Stimulated activated CD8-positive, alpha-beta memory T cell treated with anti-CD3 and anti-CD28 coated beads, Interleukin-7, amount 100 ng/mL, for 48 hours (primary cell): ENCODE measurements at places on chromosomes 12 and 14.

DNA sequence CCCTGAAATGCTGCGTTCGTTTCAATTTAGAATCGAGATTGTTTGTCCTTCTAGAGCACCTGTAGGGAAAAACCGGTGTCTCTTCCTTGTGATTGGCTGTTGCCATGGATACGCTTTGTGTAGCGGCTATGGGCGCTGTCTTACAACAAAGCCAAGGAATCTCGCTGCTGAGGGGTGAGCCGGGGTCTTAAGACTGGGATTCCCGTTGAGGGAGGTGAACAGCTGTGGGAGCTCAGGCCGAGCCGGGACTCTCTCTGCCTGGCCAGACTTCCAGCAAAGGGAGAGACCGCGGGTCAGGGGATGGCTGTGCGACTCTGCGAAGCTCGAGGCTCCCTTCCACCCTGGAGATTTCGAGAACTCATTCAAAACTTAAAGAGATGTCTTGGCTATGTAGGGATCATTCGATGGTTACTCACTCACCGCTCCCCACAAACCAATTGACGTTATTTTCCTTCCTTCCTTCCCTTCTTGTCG lies at the start of the genes LRRIQ1 and TSPAN19:
LRRIQ1 (plus strand) TSS at position 118 of the 474 bp plus-strand sequence. CDS start 1,826 bp downstream, outside the sequence.
TSPAN19 (minus strand) TSS at position 44 of the 474 bp plus-strand sequence. CDS start 6,331 bp downstream, outside the sequence.
- DNase-seq: peak; percentile 13

DNA sequence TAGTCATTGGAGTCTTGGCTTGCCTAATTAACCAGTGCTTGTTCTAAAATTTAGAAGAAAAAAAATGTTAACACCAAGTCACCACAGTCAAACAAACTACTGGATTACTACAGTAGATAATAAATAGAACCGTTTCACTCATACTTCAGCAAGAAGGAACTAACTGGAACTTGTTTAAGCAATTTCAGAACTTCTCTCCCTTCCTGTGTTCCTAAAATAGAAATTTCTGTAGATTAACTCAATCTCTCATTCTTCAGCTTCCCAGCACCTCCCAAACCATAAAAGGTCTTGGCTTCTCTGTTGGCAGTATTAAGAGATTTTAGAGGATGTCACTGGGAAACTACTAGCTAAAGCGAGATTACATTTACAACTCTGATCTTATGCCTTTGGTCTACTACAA lies 18.6 kb downstream of the GNS start:
- DNase-seq: no peak

GRCh38 chr14:96586921-96587822 lies 85.0 kb downstream of the PAPOLA start:
- no peak for DNase-seq

DNA sequence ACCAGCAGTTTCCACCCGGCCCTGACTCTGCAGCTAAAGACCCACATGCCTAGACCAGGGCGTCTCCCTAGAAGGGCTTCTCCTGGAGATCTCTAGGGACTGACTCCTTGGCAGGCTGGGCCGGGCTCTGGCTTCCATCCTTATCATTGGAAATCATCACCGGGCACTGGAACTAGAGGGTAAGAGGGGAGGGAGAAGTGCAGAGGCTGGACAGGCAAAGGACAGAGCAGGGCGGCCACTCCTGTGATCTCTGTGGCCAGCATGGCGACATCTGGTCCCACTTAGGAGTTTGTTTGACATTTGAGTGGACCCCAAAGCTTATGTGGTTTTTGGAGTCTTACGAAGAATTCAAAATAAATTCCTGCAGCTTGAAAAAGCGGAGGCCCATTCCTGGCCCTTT lies 7.1 kb downstream of the LTBP2 start:
- no peak for DNase-seq

GRCh38 chr14:80621701-80622100 lies 319.8 kb downstream of the CEP128 start:
- no peak for DNase-seq

DNA sequence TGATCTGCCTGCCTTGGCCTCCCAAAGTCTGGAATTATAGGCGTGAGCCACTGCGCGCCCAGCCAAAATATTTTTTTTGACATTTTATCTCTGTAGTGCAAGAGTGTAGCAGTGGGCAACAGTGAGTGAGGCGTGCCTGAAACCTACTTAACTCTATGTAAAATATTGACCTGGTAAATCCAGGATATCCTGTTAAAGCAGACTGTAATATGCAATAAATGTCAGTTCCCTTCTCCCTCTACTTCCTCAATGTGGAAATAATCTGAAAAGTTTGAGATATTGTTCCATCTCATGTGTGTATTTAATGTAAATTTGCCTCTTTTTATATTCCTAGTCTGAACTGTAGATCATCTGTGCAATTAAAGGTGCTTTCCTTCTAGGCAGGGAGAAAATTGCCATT lies 9.5 kb upstream of the CDK17 start:
- DNase-seq: no peak

DNA sequence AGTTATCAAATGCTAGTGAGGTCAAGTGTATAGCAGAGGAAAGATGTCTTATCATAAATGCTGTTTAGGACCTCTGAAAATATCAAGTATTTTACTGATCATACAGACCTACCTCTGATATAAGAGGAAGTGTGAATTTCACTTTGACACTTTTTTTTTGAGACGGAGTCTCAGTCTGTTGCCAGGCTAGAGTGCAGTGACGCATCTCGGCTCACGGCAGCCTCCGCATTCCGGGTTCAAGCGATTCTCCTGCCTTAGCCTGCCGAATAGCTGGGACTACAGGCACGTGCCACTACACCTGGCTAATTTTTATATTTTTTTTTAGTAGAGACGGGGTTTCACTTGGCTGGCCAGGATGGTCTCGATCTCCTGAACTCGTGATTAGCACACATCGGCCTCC lies 55.1 kb upstream of the PIK3C2G start:
- DNase-seq: no peak

DNA sequence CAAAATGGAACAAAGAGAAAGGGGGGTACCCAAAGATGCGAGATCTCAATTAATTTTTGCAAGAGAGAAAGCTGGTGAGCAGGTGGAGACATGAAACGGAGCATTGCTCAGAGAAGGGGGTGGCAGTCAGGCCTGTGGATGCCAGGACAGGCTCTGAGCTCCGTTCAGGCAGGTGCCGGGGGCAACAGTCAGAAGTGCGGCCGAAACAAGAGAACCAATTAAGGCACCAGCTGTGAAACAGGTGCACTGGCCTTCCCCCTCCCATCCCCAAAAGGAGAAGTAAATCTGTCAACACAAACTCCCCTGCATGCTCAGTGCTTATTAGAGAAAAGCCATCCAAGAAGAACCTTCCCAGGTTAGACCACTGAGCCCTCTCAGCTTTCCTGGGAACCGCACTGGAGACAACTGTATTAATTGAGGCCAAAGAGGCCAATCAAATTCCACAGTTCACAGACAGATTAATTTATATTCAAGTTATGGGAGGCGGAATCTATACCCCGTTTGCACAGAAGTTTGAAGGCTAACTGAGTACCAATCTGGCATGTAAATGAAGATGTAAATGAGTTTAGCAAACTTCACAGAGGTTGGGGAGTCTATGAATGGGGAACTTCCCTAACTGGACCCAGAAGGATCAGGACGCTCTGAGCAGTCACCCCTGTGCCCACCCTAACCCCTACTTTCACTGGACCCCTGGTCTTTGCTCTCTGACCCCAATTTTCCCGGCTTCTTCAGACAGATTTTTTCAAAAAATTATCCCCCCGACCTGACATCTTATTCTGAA lies 20.9 kb downstream of the OAS2 start:
- DNase-seq: no peak

DNA sequence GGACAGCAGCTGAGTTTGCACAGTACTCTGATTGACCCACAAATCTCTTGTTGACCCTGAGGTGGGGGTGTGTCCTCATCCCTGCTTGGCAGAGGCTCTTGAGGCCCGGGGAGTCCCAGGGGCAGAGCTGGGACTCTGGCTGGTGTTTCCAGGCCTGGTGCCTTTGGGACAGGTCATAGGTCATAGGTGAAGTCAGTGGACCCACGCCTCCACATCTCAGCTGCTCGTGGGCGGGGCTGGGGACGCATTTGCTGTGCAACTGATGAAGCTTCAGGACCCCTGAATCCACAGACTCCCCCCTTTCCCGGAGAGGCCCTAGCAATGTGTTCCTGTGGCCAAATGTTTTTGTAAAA lies 408 bp upstream of the CACNA2D4 start:
- no peak for DNase-seq

- no peak for DNase-seq
Observed at GRCh38 chr14:73662487-73662943, 17.7 kb downstream of the DNAL1 start.

GRCh38 chr12:94062796-94063635 lies 85.4 kb upstream of the PLXNC1 start:
- no peak for DNase-seq

DNA sequence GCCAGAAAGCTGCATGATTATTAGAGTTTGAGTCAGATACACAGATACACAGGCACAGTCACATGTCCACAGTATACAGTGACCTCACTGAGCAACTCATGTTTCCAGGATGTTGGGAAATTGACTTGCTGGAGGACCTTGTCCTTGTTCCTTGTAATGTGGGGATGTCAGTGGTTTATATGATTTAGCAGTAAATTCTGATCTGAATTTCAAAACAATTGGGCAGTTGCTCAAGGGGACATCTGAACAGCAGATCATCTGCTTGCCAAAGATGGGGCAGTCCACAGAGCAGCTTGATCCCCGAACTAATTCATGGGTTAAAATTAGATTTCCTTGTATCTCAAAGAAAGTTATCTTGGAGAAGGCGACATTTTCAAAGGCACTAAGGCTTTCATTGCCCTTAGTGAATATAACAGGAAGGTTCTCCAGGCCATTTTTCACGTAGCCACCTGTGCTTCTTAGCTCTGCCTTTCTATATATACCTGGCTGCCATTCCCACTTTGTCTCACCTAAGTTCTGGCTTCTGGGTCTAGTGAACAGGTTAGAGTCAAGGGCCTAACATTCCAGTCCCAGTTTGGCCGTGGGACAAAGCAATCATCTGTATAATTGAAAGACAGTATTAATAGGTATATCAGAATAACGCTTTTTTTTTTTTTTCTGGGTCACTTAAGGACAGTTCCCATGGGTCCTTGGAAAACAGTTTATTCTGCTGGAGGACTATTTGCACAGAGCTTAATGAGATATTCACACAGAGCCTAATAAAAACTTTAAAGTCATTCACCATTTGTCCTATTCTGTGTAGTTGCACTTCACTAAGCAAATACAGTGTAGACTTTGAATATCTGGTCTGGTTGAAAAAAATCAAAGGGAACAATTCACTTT lies 64.9 kb upstream of the STRN3 start:
- DNase-seq: no peak

DNA sequence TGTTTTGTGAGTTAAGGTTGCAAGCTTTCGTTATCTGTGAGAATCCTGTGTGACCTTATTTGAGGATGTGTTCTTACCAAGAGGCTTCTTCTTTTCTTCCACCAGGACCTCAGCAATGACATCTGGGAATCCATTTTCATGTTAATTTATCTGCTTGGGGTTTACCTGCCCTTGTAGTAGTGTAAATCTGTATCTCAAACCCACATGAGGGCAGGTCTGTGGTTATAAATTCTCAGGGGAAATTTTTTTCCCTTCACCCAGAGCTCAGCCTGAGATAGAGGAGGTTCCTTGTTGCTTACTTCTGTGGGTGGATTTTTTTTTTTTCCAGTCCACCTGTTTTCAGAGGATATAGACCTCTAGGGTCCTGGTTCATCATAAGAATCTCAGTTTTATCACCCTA lies 70.8 kb downstream of the AKAP6 start:
- DNase-seq: no peak

DNA sequence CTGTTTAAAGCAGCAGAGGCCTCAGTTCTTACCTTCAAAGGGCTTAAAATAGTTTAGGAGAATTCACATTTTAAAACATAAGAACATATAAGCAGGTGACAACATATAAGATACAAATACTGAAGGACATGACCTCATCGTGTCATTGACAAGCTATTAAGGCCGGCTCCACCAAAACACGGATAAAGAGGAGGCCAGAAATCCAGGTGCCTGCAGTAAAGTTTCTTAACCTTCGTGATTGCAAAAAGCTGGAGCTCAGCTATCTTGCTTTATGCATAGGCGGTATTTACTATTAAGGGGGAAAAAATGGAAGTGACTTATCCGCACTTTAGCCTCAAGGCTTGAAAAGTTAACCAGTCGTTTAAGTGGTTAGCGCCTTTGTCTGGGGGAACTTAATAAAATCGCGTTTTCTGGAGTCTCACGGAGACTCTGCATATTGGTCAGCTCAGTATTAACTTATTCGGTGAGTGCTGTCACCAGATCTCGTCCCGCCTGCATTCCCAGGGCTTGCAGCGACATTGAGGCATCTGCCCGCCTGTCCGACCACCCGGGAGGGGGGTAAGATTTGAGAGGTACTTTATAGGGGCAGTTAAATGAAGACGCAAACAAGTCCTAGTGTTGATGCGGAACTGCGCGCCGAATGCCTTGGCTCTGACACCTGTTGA lies 1.1 kb upstream of the SP1 start:
- no peak for DNase-seq

GRCh38 chr14:105100910-105101309 lies 35.7 kb upstream of the GPR132 start:
- DNase-seq: no peak

DNA sequence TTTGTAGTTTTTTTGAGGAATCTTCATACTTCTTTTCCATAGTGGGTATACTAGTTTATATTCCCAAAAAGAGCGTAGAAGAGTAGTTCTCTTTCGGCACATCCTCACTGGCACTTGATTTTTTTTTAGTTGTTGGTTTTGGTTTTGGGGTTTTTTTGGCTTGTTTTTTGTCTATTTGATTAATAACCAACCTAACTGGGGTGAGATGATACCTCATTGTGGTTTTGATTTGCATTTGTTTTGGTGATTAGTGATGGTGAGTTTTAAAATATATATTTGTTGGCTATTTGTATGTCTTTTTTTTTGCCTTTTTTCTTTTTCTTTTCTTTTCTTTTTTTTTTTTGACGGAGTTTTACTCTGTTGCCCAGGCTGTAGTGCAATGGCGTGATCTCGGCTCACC lies 69.7 kb upstream of the BTG1 start:
- DNase-seq: no peak

GRCh38 chr12:71867131-71867530 lies 27.6 kb downstream of the TBC1D15 start:
- DNase-seq: no peak

DNA sequence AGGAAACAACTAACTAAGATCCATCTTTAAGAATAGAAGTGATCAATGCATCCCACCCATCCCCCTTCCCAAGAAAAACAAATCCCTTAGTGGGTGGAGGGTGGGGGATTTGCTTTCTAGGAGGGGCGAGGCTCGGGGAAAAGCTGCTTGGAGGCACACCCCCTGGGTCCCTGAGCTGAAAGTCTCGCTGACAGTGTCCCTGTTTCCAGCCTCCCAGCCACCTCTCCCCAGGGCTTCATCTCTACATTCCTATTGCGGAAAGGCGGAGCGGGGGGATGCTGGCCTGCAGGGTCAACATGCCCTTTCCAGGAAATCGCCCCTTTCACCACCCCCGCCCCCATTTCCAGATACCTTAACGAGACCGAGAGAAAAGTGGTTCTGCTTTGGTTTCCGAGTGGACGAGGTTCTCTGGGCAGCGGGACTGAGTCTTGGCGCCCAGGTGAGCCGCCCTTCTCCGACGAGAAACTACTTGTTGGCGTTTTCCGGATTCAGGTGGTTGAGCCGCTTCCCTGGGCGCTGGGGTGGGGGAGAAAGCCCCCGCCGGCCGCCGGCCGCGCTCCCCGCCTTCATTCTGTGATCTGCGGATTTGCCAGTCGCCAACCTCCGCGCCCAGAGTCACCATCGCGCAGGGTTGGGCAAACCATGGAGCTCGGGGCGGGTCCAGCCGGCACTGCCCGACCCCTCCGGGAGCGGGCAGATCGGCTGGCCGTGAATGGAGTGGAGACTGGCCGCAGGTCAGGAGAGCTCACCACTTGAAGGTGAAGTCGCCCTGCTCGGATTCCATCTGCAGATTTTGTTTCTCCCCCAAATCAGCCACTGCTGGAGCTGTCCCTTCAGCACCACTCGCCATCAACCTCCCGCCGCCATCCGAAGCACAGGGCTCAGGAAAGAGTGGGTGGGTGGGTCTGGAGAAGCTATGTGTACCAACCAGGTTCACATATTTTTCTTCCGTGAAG lies 505 bp downstream of the KCNC2 start:
- DNase-seq: no peak
